ENCODE measurements at places on chromosomes 12 and 14. TPM values are rescaled to one million over a fixed set of nuclear protein-coding genes. Genes with fewer than 3 reads are reported as not detected.

DNA sequence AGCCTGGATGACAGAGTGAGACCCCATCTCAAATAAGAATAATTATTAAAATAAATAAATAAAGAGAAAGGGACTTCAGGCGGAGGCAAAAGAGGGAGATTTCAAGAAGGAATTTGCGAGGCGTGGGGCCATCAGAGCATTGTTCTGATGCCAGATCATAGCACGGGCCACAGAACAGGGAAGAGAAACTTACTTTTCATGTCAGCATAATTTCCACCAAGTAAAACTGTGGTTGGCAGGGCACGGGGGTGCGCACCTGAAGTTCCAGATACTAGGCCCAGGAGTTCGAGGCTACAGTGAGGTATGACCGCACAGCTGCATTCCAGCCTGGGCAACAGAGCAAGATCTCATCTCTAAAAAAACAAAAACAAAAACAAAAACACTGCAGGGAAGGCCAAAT lies 11.0 kb upstream of the PLBD1 start:
- no peak for DNase-seq

- DNase-seq = peak; percentile 55
Measured at GRCh38 chr14:99654235-99654985, 9.5 kb downstream of the HHIPL1 start.

DNA sequence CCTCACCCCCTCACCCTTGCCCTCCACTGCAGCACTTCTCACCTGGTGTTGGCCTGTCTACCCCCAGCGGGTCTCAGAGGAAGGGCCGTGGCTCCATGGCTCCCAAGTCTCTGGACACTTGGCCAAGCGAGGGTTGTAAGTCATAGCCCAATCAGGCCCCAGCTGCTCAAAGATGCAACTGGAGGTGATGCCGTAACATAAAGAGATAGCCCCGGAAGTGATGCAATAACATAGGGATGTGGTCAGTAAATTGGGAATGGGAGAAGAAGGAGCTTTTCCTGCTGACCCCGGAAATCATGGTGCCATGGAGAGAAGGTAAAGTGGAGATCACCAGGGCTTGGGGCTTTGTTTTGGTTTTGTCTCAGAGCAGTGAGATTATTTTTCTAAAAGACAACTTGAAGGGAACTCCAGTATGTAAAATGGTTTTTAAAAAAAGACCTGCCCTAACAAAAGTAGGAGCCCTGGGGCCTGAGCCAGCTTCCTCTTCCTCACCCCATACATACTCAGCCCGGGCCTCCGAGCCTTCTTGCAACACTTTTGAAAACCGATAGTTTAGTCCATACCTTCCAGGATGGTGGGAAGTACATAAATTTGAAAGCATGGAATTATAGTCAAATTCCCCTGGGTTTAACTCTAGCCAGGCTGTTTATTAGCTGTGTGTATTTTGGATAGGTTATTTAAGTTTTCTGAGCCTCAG lies 212.5 kb downstream of the CRADD start:
- DNase-seq = no peak

DNA sequence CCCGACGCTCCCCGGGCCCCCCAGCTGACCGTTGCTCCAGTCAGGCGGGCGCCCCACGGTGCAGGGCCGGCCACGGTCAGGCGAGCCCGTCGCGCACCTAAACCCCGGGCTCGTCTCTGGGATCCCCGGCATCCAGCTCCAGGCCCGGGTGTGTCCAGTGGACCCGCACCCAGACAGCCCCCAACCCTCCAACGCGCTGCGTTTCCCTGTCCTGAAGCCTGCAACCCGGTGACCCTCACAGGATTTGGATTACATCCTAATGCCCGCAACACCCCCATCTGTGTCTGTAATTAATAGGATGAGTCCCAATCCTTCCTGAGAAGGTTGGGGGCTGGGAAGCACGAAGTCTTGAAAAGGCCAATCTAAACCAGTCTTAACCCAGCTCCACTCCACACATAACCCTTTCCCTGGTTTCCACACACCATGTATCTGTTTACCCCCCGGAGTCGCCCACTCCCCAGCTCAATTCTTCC lies 10.4 kb downstream of the CPNE6 start:
- no peak for DNase-seq

- no peak for DNase-seq
Measured at GRCh38 chr12:98372340-98373024, 142.9 kb upstream of the TMPO start.

DNA sequence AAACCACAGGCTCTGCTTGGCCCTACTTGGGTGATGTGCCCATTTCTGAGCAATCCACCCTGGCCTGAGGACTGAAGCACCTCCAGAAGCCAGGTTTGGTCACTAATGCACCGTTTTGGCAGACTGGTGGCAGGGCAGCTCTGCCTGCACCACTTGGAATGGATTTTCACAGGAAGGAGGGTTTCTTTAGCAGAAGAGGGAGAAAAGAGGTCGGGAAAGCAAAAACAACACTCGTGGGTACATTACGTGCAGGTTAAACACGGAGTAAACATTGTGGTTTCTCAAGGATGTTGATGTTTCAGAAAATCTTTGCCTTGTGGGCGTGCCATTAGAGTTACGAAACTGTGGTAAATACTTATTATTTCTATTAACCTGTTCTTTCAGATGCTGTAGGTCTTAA lies 70.8 kb downstream of the KCNA5 start:
- no peak for DNase-seq

RERGL gene
- polyA plus RNA-seq = not detected

FOXN4 gene
- polyA plus RNA-seq = 0.07 TPM

DNA sequence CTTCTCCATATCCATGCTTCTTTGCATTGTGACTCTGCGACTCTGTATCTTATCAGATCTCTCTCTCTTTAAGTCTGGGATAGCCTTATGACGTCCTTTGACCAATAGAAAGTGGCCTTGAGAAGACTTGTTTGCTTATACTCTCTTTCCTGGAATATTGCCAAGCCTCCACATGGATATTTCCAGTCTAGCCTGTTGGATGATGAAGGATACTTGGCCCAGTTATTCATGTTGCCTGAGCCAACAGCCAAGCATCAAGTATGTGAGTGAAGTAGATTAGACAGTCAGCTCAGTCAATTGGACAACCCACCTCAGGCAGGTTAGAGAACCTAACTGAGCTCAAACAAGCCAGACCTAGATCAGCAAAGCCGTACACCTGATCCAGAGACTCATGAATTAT lies 864.2 kb upstream of the MGAT4C start:
- no peak for DNase-seq

DNA sequence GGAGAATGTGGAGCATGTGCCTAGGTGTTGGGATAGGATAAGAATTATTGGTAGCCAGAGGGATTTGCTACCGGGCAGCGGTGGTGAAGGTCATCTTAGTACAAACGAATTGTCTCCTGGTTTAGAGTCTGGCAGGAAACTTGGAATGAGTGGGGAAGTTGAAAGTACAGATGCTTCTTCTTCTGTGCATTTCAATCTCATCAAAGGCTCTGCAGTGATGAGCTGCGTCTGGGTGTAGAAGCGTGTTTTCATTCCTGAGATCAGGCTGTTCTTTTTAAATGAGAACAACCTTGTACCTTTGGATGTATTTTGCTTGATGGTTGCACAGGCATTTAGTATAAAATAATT lies 2.1 kb downstream of the WNK1 start:
- DNase-seq = peak; percentile 41

FAR2 gene
- not detected for polyA plus RNA-seq

DNA sequence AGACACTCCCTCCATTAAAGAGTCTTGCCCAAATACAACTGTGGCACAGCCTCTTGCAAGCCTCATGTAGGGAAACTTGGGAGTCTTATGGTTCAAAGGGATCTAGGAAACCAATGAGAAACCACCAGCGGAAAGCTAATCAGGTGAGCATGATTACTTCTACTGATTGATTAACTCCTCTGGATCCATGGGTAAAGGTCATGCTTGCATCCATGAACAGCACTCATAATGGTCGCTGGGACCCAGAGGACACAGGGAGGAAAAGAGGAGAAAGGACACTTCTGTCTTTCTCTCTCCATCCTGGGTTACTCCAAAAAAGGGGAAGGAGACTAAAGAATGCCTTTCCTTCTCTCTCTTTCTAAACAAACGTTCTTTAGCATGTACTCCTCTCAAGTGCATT lies 1397.2 kb downstream of the LRFN5 start:
- DNase-seq = peak; percentile 41

GRCh38 chr12:104544836-104545235 lies 88.1 kb downstream of the CHST11 start:
- no peak for DNase-seq

GRCh38 chr12:90652280-90652679 lies 302.7 kb downstream of the CCER1 start:
- DNase-seq = no peak

ADCK1 gene
- 7.3 TPM for polyA plus RNA-seq

CD4 gene
- polyA plus RNA-seq = not detected
